ENCODE measurements at places on chromosomes 13 and 19.

- DNase-seq: no peak
These were observed 94.5 kb downstream of the TDRD3 start for GRCh38 chr13:60491531-60491930.

DNA sequence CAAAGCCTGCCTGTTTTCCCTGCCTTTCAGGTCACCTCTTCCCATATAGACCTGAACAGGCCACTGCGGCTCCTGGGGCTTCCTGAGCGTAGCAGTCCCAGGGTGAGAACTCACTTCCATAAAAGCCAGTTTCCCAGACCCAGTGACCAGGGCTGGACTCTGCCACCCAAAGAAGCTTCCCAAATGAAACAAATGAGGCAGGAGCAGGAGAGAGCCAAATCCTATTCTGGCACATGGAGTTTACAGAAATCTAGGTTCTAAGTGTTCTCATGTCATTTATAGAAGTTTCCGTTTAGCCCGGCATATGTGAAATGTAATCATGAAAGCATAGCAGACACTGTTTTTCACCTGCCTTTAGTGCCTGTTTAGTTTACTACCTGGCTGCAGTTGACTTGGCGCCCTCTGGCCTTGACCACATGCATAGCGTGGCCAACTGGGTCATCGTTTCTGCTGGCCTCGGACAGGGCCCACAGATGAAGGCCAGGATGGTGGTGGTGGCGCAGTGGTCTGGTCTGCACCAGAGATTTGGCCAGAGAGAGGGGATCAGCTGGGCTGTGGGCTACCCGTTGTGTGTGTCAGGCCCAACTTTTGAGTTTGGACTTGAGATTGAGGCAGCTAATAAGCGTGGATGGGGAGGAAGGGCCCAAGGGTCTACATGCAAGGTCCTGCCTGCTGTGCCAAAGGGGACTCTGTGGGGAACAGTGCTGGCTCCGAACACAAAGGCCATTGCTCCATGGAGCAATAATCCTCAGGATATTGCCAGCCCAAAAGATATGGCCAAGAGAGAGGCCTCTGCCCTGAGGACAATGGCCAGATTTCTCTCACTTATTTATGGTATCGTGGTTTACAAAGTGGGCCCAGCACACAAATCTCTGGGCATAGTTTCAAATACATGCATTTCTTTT lies 43.3 kb downstream of the NFIX start:
- no peak for DNase-seq

DNA sequence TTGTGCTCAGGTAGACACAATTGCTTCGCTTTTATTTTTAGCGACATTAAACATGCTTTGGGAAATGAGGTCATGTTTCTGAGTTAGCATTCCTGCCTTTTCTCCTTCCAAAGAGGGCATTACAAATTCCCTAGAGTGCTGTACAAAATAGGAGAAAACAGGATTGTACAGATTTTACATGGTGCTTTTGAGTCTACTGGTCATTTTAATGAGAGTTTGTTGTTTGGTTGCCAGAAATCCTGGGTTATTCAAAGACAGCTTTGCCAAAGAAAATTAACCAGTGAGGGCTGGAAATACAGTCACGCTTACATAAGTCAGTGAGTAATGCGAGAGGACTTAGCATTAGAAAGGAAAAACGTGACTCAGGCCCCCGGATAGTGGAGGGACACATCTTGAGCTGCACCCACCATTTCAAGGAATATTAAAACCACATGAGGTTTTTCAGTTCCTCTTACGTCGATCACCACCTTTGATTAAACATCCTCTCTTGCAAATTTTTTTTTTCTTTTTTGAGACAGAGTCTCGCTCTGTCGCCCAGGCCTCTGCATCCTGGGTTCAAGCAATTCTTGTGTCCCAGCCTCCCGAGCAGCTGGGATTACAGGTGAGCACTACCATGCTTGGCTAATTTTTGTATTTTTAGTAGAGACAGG lies 55.4 kb downstream of the SACS start:
- DNase-seq: no peak

GRCh38 chr19:16381756-16382401 lies 57.3 kb downstream of the KLF2 start:
- DNase-seq: no peak

- DNase-seq: no peak
These were observed 188.8 kb downstream of the POSTN start for GRCh38 chr13:37409756-37410155.

DNA sequence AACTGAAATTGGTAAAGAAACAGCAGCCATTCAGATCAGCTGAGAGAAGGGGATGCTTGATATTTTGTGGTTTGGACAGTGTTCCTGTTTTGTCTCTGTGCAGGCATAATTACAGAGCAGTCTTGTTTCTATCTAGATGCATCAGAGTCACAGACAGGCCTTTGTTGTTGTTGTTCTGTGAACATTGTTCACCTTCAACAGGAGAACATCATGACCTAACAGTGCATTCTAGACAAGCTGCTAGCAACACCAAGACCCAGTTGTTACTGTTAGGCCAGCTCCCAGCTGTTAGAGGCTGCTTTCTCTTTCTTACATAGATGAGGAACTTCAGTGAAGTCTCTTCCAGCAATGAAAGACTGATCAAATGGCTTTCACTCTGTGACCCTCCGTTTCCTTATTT lies 8.5 kb upstream of the LSR start:
- DNase-seq: no peak

- DNase-seq: no peak
These were observed 164.4 kb downstream of the EFNB2 start for GRCh38 chr13:106371024-106371423.

GRCh38 chr13:52810011-52810410 lies 38.4 kb downstream of the PCDH8 start:
- no peak for DNase-seq

- no peak for DNase-seq
These were observed 154.1 kb downstream of the ATP8A2 start for GRCh38 chr13:25525884-25526283.

DNA sequence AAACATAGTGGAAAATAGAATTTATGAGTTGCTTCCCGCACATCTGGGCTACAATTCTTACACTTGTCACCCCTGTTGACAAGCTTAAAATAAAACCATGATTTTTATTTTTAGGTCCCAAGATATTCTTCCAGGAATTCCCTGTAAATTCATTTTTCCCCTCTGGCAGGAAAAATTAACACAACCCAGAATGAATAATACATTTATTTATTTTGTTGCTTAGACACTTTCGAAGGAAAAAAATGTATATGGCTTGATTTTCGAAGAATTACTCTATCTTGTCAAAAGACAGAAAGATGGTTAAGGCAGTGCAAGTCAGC lies 74.4 kb downstream of the LHFPL6 start:
- no peak for DNase-seq

DNA sequence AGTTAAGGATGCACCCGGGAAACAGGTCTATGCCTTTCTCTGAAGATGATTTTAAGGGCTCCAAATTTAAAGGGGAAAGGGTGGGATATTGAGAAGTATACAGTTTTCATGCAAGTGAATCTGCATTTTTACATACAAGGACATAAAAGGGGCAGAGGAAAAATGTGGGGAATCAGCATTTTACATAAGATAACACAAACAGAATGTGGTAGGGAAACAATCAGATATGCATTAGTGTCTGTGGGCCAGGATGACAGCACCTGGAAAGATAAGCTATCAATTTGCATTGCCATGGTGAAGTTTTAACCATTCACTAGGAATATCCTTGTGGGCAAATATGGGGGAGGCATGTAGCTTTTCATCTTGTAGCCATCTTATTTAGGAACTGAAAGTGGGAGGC lies 24.1 kb downstream of the IGFL3 start:
- DNase-seq: no peak

GRCh38 chr13:27065582-27065981 lies 106.0 kb downstream of the USP12 start:
- DNase-seq: no peak

DNA sequence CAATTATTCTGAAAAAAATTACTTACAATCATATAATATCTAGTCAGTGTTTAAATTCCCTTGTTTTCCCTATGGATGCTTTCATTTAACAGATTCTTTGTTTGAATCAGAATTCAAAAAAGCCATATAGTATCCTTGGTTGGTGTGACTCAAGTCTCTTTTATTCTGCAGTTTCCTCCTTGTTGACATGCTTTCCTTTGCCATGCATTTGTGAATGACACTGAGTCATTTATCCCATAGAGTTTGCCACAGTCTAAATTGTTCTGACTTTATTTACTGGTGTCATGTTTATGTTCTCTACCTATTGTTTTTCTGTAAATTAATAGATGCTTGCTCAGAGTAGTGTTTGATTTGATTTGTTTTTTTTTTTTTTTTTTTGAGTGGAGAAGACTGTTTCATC lies 893.8 kb upstream of the SLC10A2 start:
- no peak for DNase-seq

- DNase-seq: no peak
These were observed 27.8 kb upstream of the TDRD3 start for GRCh38 chr13:60369242-60369641.

- no peak for DNase-seq
These were observed 39.3 kb downstream of the TM9SF2 start for GRCh38 chr13:99540530-99540929.

- no peak for DNase-seq
These were observed 131.5 kb upstream of the SPACA7 start for GRCh38 chr13:112244495-112245177.

GRCh38 chr19:31385744-31386143 lies 36.5 kb upstream of the TSHZ3 start:
- no peak for DNase-seq

GRCh38 chr13:76225815-76226489 lies 589.8 kb downstream of the LMO7 start:
- no peak for DNase-seq

DNA sequence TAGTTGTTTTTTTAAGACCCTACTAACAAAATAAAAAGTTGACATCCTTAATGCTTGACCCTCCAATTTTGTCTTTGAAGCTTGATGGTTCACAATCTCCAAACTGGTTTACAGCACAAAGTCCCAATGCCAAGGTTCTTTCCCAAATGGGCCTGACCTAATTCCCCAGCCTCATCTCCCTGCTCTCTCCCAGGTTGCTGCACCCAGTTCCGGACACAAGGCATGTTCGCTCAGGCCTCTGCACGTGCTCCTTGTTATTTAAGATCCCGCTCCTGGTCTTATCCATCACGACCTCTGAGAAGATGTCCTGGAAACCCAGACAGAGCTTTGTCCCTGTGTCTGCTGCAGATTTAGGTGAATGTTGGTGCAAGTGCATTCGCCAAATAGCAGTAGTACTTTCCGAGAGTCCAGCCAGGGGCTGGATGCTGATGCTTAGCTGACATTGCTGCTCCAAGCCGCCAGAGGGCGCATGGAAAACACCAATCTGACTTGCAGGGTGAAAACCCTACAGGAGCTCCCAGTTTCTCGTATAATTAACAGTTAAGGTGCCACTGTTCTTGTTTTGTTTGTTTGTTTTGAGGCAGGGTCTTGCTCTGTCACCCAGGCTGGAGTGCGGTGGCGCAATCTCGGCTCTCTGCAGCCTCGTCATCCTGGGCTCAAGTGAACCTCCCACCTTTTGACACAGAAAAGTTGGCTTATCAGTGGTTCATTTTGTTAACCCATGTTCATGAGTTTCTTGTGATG lies 18.5 kb downstream of the LYPD3 start:
- DNase-seq: peak; percentile 41

DNA sequence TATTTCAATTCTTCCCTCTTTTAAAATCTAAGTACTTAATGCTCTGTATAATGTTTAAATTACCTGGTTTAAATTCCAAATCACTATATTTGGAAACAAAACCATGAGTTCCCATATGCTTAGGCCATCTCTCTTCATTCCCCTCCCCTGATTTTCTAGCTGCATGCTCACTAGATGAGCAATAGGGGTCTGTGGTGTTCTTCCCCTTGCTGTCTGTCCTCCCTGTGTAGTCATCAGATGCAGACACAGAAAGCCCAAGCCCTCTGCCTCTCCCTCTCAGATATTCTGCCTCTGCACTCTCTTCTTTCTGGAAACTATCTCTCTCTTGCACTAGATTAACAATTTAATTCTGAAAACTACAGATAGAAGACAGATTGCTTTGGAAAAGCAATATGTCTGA lies 1730.2 kb downstream of the OLFM4 start:
- no peak for DNase-seq

GRCh38 chr13:114179087-114179658 lies at the start of gene CFAP97D2:
CFAP97D2 (plus strand) TSS chr13:114179257; CDS start chr13:114179331, 74 bp downstream.
- DNase-seq: no peak

DNA sequence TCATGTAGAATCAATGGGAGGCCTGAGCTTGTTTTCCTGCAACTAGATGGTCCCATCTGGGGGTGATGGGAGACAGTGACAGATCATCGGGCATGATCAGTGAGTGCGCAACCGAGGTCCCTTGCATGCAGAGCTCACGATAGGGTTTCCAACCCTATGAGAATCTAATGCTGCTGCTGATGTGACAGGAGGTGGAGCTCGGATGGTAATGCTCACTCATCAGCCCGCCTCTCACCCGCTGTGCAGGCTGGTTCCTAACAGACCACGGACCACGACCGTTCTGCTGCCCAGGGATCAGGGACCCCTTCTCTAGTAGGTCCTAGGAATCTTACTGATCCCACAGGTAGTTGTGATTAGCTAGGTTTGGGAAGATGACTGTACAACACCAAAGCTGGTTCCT lies 23.5 kb upstream of the GARRE1 start:
- no peak for DNase-seq

DNA sequence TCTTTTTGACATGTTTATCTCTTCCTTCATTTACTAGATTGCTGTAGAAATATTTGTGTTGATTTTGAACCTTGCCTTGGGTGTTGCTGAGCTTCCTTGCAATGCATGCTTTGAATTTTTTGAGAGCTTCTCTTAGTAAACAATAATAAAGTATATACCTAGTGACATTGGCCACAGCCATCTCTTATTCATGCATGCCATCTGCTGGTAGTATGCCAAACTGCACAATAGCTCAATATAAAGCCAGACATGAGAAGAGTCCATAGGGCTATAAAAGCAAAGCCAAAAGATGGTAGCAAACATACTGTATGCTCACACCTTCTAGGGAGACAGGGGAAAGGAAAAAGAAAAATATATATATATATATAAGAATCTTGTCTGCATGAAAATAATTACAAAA lies 18.9 kb upstream of the ZSCAN5A start:
- no peak for DNase-seq

DNA sequence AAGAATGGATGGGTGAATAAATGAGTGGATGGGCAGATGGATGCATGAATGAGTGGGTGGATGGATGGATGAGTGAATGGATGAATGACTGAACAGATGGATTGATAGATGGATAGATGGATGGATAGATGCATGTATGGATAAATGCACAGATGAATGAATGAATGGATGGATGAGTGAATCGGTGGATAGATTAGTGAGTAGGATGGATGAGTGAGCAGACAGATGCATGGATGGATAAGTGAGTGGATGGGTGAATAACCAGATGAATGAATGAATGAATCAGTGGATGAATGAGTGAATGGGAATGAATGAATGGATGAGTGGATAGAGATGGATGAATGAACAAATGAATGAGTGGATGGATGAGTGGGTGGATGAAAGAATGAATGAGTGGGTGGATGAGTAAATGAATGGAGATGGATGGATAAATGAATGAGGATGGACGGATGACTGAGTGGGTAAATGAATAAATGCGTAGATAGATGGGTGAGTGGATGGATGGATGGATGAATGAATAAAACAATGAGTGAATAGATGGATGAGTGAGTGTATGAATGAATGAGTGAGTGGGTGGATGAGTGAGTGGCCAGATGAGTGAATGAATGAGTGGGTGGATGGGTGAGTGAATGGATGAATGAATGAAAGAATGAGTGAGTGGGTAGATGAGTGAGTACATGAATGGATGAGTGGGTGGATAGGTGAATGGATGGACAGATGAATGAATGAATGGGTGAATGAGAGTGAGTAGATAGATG lies 13.0 kb downstream of the GAS6 start:
- DNase-seq: no peak
